ENCODE measurements at places on chromosomes 11 and 22.
A peak's percentile ranks its signal among the peaks of the same experiment; 100 is the strongest.

DNA sequence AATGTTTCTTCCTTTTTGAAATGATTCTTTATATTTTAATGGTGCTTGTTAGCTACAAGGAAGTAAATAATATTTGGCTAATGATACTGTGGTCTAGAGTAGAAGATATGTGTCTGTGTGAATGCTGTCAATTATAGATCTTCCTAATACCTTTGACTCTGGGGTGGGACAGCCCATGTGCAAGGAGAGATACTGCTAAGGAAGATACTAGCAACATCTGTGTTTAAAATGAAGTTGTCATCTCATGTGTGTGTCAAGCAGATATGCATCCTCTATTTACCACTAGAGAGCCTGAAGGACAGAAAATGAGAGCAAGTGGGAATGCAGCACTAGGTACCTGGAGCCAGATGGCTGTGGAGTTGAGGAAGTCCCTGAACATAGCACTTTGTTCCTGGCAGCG is 34.1 kb downstream of the PPME1 start:
- DNase-seq, result no peak

GRCh38 chr11:10763766-10764165 is 12.7 kb downstream of the CTR9 start:
- no peak for DNase-seq

DNA sequence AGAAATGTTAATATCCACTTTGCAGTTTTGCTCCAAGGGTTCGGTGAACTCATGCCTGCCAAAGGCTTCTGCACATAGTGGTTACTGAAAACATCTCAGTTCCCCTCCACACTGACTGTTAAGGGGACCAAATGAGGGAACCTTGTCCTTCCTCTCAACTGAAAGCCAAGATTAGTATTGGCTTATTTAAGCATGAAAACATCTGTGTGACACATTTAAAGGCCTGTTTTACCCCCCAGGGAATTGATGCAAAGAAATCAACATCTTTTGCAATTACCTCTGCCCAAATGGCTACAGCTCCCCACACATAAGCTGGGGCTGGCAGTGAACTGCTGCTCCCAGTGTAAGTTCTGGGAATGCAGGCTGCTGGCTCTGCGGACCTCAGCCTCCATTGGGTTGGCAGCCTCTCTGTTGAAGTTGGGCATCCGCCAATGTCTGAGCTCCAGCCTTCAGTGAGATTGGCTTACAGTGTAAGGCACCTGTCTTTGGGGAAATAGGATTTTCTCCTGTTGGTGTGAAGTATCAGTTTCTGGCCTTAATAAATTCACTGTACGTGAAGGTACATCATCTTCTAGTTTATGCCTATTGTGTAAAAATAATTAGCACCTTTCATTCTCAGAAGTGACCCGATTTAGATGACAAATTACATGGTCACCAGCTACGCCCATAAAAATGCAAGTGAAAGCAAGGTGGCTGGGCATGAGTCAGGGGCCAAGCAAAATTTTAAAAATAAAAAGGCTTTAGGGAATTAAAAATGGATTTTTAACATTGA is 213.4 kb upstream of the SYN3 start:
- no peak for DNase-seq

DNA sequence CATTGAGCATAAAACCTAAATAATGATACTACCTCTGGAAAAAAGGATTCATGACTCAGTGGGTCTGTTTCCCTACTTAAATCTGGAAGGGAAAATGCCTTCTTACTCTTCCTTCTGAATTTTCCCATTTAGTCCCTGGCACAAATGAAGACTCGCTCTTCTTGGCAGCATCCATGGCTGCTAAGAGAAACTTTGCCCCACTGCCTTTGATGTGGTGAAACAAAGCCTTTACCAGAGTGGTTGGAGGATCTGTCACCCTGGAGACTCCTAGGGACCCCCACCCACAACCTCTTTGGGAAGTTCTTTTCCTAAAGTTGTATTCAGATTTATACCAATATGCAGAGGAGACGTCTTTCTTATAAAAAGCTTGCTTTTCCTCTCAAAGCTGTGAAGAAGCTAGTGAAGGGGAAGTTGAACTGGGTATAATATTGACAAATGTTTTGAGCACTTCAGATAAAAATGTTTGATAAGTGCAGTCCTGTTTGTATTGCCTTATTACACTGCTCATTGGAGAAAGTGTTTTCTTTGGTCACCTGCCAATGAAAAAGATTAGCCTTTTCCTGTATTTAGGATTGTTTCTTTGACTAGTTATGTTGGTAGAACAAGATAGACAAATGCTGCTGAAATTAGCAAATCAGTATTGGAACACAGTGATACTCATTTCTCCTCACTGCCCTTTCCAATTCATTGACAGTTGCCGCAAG is 77.3 kb downstream of the ARFGAP2 start:
- DNase-seq, result no peak

DNA sequence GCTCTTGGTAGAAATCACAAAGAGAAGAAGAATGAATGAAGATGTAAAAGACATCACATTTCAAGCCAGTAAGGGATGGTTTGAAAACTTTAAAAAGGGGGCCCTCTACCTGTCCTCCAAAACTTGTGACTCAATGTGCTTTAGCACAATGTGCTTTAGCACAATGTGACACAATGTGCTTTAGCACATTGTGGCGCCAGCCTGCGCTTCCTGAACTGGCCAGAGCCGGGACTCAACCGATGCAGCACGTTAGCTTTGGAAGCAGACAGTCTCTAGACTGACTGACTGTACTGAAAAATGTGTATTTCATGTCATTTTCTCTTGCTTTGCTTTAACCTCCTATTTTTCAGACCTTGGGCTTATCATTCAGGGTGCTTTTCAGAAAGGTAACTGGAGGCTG is 63.5 kb downstream of the FAM83F start:
- no peak for DNase-seq

GRCh38 chr11:33234397-33235190 is 22.6 kb upstream of the HIPK3 start:
- DNase-seq, result no peak

- no peak for DNase-seq
Measured at GRCh38 chr22:27677905-27678458, 123.6 kb downstream of the MN1 start.

DNA sequence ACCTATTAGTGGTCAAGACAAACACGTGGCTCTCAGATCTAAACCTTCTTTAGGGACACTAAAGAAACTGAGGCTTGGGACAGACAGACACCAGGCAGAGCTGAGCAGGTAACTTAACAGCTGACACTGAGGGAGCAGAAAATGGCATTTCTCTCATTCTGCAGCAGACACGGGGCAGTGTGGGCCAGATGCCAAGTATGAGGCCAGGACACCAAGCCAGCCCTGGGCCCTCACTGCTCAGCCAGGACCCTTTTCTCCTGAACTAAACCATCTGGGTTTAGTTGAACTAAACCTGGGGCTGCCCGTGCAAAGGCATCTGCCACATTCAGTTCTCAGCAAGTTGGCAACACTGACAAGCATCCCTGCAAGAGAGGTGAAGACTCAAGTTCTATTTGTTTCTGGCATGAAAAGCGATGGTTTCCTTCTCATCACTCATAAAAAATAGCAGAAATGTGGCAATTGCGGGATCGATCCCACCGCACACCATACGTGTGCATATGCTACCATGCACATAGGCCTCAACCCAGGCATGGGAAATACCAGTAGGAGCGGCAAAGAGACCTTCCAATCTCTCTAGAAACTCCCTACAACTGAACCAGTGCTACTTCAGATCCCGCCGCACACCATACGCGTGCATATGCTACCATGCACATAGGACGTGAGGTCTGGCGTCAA is 100.1 kb upstream of the BID start:
- no peak for DNase-seq

DNA sequence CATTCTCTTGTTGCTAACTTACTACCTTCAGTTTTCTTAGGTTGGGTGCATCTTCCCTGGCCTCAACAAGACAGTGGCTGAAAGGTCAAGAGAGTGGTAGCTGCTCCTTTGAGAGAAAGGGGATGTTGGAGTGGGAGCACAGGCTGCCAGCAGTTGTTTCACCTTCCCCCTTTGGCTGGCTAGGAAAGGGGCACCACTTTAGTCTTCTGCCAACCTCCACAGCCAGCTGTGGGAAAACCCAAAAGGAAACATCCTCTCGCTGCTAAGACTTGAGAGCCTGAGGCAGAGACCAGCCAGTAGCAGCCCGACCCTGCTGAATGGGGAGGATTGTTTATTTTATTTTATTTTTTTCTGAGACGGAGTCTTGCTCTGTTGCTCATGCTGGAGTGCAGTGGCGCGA is 34.4 kb downstream of the MARK2 start:
- DNase-seq, result no peak

GRCh38 chr11:96038046-96038445 is 114.1 kb upstream of the MTMR2 start:
- DNase-seq, result no peak

DNA sequence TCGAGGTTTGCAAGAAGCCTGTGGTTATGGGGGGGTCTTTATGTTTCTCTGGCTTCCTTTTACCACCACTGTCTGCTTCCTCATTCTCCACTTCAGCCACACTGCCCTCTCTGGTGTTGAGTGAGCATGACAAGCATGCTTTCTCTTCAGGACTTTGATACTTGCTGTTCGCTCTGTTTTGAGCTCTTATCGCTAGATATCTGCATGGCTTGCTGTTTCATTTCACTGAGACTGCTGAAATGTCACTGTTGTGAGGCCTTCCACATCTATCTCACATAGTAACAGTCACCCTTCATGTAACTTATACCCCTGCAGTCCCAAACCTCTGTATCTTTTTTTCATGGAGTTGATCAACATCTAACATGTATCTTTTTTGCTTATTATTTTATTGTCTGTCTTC is 59.8 kb downstream of the TMEM135 start:
- peak; percentile 59 for DNase-seq

- DNase-seq, result no peak
Measured at GRCh38 chr11:77401486-77402217, 72.2 kb downstream of the PAK1 start.

- DNase-seq, result no peak
Measured at GRCh38 chr11:66651016-66651415, 12.5 kb downstream of the RBM4 start.

DNA sequence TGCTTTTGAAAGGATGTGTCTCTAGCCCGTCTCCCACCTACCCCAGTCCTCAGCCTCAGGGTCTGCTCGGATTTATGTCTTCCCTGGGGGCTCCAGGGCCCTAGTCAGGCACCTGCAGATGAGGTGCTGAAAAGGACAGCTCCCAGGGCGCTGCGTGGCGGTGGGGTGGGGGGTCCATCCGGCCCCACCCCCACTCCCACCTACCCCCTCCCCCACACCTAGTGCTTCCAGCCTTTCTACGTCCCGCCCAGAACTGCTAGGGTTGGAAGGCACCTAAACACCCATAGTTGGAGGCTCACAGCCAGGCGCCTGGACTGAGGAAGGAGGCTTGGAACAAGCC is 1.4 kb upstream of the ROBO3 start:
- DNase-seq, result no peak

DNA sequence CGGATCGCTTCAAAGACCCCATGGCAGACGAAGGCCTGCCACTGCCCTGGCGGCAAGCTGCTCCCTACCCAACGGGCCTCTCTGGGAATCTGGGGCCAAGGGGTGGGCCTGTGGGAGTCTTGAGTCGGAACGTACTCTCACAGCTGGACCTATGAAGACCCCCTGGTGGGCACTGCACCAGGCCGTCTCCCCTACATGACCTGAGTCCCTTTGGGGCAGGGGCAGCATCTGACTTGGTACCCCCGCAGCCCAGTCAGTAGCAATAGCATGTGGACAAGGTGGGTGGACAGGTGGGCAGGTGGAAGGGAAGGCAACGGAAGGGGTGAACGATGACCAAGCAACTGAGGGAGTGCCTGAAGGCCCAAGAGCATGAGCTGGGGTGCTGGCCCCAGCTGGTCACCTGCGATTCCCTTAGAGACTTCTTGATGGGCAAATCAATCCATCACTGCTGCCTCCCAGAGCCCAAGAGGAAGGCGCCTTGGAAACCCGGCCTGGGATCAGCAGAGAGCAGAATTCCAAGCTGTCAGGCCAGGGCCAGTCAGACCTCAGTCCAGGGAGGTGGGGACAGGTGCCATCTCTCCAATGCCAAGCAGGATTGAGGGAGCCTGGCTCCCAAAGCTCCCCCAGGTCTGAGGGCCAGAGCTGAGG is 35.3 kb downstream of the ARAP1 start:
- DNase-seq, result no peak

- DNase-seq, result no peak
Measured at GRCh38 chr11:44957776-44958564, 7.3 kb upstream of the TP53I11 start.

GRCh38 chr11:64760759-64761420 is 1.1 kb upstream of the PYGM start:
- DNase-seq, result peak; percentile 39

GRCh38 chr22:49515475-49515874 is 312.2 kb downstream of the BRD1 start:
- DNase-seq, result no peak

GRCh38 chr11:121426476-121427399 is 25.4 kb upstream of the SORL1 start:
- peak; percentile 48 for DNase-seq

GRCh38 chr11:23201936-23202522 is 341.8 kb upstream of the CCDC179 start:
- DNase-seq, result no peak

All from CD4-positive, alpha-beta T cell treated with Interleukin-17A for 1 hour (primary cell).